ENCODE measurements at places on chromosomes 3 and 15.

GRCh38 chr15:52567871-52568600 is 794 bp downstream of the ARPP19 start:
- DNase-seq, result no peak

DNA sequence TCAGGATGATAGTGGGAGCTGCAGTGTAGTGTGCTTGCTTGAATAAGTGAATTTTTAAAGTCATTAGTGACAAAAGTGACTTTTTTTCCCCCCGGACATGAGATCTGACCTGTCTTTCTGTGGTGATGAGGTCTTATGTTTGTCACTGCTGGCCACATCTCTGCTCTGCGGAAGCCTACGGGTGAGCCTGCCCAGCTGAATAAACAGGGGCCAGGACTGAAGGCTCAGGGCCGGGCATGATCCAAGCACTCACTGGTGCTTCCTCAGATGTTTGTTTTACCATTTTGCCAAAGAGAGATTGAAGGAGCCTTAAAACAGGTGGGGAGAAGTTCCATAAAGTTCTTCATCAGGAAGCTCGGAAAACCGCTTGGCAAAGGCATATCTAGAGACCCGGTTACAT is 35.0 kb downstream of the RPL39L start:
- DNase-seq, result no peak

- peak; percentile 71 for DNase-seq
These were observed 261.2 kb downstream of the SHOX2 start for GRCh38 chr3:157844800-157845565.

GRCh38 chr3:94429517-94429916 is 366.7 kb downstream of the NSUN3 start:
- DNase-seq, result no peak

- no peak for DNase-seq
These were observed 173.3 kb upstream of the GAP43 start for GRCh38 chr3:115450036-115450435.

GRCh38 chr3:64104691-64105111 is 81.4 kb upstream of the PSMD6 start:
- peak; percentile 39 for DNase-seq

- no peak for DNase-seq
These were observed 237.3 kb downstream of the XXYLT1 start for GRCh38 chr3:195033531-195034091.

DNA sequence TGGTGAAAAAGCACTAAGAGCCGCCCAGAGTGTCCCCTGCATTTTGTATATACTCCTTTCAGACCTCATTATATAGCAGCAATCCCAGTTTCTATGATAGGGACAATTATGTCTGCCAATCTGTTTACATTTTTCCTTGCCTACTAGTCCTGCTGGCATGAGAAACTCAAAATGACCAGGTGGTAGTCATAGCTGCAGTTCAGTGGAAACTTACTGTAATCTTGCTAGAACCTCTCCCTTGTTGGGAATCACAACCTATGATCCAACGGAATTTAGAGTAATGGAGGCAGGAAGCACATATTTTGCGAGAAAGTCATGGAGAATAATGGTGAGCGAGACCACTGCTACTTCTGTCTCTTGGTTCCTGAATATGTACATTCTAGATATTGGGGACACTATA is 28.6 kb upstream of the MINAR1 start:
- peak; percentile 18 for DNase-seq

GRCh38 chr3:16816048-16816780 is 68.5 kb upstream of the PLCL2 start:
- DNase-seq, result no peak

DNA sequence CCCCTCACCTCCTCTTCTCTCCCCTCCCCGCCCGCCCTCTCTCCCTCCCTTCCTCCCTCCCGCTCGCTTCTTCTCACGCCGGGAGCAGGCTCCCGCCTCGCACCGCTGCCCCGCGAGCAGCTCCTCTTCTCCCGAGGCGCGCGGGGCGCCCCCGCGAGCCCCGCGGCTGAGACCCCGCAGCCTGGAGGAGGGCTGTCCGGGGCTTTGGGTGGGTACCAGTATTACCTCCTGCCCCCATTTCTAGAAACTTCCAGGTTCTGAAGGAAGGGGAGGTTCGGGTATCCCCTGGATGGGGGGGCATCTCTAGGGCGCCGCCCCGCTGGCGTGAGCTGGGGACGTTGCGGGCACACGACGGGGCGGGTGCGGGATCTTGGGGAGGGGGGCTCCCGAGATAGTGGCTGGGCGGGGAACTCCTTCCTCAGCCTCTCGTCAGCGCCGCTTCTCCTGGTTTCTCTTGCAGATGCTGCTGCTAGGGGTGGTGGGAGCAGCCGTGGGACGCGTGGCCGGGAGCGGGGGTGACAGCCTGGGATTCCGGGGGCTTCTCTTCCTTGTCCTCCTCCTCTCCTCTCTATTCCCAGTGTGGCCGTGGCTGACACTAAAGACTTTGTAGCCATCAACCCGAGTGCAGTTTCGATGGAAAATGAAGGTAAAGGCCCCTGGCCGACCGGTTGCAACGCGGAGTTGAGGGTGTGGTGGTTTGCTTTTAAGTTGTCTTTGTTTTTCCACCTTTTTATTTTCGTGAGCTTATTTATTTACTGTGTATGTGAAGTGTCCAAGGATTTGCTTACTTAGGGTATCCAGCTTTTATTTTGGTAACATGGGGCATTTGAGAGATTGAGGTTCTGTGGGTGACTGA is 474 bp downstream of the ATP2C1 start:
- peak; percentile 21 for DNase-seq

DNA sequence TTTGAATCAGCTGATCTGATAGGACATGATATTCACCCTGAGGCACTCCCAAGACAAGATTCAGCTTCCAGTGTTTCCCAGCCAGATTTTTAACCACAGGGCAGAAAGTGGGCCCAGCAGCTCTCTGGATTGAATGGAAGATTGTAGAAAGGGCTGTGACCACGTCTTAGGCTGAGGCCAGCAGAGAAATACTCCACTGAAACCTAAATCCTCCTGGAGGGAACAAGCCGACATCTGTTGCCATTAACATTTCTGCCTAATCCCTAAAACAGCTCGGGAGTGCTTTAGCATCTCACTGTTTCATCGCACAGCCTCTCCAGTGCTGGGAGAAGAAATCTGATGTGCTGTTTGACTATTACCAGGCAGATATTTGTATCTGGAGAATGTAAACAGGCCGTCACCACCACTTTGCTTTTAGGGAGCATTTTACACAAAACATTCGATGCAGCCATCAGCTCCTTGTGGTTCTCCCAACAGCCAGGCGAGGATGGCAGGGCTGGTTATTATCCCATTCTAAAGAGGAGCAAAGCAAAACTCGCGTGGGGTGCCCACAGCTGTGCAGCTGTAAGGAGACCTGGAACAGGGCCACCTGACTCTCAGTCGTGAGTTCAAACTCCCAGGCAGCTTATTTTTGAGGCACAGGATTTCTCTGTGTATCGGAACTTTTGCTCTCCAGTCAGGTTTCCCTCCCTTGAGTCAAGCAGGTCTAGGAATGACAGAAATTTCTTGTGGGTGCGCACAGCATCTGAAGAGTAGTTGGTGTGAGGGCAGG is 117.4 kb downstream of the LIPC start:
- peak; percentile 45 for DNase-seq

- no peak for DNase-seq
These were observed 42.3 kb downstream of the MAP3K13 start for GRCh38 chr3:185405243-185405642.

GRCh38 chr15:38300395-38300794 is 47.8 kb downstream of the SPRED1 start:
- DNase-seq, result peak; percentile 71

DNA sequence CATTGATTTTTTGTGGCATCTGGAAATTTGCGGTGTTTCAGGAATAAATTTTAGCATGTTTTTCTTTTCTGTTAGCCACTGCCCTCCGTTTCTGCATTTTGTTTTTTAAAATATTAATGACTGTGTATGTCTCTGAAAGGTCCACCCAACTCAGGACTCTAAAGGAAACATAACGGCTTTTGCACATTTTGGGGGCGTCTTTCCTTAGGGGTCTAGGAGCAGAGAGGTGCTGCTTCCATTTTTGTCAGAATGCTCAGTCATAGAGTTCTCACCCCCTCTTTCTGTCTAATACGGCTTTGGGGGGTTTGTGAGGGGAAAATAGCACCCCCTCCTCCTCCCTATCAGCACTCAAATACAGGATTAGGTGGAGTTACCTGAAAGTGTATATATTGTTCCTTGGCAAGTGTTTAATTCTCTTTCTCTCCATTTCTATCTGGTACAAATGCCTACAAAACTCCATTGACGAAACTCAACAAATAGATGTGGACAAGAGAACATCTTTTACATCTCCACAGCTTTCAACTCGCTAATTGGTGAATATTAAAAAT is 219.4 kb downstream of the MEIS2 start:
- DNase-seq, result no peak

DNA sequence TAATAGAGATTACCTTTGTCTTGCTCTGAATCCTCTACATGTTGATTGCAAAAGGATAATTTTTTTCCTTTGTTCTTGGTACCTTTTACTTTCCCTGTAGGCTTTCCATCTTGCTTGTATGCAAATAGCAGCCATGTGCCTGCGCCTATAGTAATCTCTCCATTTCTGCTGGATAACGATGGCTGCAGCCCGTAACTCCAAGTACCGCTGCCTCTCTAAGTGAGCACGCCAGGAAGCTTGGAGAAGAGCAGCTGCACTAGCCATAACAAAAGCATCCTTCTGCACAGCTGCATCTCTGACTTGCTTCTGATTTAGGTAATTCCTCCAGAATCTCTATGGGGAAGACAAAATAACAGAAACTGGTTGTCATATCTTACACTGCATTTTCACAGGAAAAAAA is 89.3 kb downstream of the NR2E3 start:
- DNase-seq, result no peak

GRCh38 chr3:170889630-170890029 is 18.8 kb downstream of the EIF5A2 start:
- DNase-seq, result peak; percentile 29

- no peak for DNase-seq
These were observed 29.8 kb downstream of the ZNF592 start for GRCh38 chr15:84778194-84778593.

DNA sequence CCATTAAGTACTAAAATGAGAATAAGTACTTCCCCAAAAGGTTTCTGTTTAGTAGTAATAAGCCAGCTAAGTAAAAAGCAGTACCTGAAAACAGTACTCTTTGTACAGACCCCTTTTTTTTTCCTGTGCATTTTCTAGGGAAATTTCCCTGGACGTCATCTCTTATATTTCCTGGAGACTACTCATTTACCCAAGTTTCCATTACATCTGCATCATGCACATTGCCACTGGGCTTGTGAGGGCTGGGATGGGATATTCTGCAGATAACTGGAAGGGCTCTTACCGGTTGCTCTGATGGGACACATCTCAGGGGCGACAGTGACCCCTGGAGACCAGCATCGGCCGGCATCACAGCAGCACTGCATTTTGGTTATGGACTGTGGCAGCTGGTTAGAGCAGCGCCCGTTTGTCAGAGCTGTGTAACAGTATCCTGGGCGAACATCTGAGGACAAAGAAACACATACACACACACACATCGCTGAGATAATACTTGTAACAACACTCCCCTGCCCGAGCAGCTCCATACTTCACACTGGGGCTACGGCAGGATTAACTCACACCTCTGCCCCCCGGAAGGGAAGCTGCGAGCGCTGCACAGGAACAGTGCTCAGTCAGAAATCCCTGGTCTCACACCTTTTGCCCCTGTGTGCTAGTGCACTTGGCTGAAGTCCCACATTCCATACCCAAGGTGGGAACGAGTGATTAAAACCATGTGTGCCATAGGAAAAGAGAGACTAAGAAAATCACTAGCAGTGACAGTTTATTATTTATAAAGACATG is 124.9 kb downstream of the FBN1 start:
- no peak for DNase-seq

- no peak for DNase-seq
These were observed 2.2 kb downstream of the PIAS1 start for GRCh38 chr15:68056097-68056865.

GRCh38 chr3:48233542-48233941 is 7.4 kb upstream of the ZNF589 start:
- DNase-seq, result no peak

DNA sequence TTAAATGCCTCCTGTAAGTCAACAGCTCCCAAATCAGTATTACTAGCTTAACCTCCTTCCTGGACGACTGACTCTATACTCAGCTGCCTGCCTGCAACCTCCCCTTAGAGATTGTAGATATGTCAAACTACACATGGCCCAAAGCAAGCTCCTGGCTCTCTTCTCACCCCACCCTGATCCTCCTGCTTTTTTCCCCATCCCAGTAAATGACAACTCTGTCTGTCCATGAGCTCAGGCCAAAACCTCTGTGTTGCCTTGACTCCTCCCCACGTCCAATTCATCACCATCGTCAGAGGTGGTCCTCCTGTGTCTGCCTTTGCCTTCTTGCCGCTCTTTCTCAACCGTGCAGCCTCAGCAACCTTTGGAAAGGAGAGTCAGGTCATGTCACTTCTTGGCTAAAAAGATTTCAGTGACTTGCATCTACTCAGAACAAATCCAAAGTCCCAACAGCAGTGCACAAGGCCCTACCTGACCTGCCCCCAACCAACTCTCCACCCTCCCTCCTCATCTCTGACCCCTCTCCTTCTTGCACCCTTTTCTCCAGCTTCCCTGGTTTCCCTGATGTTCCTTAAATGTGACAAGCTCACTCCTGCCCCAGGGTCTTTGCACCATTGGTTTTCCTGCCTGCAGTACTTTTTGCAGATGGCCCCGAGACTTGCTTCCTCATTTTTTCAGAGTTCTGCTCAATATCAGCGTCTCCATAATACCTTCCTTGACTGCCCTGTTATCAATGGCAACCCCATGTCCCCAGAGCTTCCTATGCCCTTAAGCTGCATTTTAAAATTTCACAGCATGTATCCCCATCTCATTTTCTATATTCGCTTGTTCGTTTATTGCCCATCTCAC is 52.8 kb downstream of the LSM3 start:
- no peak for DNase-seq

GRCh38 chr3:13011573-13012220 is 61.5 kb downstream of the IQSEC1 start:
- DNase-seq, result no peak

DNA sequence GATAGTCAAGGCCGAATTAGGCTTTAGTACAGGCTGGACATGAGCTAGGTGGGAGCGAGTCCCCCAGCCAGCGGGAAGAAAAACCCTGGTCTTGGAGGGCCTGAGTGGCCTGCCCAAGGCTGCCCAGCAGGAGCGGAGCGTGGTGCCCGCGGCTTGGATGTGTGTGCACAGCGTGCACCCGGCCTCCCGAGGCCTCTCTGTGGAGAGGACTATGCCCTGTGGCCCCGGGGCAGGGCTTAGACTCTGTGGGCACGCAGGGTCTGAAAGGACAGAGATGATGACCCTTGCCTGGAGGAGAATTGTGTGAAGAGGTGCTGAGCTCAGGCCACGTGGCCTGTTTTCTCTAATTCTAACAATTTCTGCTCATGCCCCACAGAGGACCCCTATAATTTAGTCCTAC is 124.6 kb upstream of the IQSEC1 start:
- DNase-seq, result no peak

- DNase-seq, result no peak
These were observed 141.7 kb downstream of the FBLN2 start for GRCh38 chr3:13690636-13691035.

- DNase-seq, result no peak
These were observed 24.0 kb downstream of the PLXNA1 start for GRCh38 chr3:127006781-127007436.

- DNase-seq, result no peak
These were observed 58.7 kb downstream of the CD200 start for GRCh38 chr3:112391648-112392047.

GRCh38 chr3:150384296-150385212 is 23.5 kb upstream of the TSC22D2 start:
- peak; percentile 50 for DNase-seq
